Right atrium auricular region (tissue), 2 donors: ENCODE measurements at places on chromosomes 12 and 14. TPM values are rescaled to one million over a fixed set of nuclear protein-coding genes. Genes with fewer than 3 reads are reported as not detected.

DNA sequence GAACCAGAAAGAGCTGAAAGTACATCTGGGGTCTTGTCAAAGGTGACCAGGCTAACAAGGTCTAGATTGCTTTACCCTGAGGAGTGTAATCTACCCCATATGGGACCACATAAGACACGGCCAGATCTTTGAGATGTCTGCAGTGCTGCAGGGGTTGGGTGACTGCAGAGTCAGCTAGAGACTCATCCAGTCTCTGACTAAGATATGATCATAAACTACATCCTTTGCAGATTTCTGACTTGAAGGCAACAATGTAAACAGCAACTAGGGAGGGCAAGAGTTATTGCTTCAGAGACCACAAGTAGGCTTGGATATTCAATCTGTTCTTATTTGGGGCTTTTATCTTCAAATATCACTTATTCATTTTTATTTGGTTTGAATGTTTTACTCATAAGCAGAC is 1080.5 kb upstream of the FOXG1 start:
- no peak for DNase-seq

The SIX4 gene
- 3.3 TPM for total RNA-seq

DNA sequence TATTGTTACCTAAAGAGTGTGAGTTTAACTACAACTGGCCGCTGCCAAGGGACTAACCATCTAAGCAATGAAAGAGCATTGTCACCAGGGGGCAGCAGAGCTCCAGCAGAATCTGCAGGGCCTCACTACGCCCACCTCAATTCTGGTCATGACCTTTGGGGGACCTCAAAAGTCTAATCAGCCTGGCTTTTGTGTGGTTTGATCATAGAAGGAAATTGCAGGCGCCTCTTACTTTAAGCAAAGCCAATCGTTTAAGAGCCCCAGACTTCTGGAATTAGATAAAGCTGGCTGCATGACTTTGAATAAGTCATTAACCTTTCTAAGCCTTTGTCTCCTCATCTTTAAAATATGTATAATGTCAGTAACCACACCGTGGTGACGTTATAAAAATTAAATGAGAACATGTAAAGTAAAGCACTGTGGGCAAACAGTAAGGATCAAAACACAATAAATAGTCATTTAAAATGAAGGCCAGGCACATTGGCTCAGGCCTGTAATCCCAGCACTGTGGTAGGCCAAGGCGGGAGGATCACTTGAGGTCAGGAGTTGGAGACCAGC is 58.6 kb downstream of the TBX3 start:
- DNase-seq, result no peak

The TPH2 gene
- total RNA-seq, result not detected

DNA sequence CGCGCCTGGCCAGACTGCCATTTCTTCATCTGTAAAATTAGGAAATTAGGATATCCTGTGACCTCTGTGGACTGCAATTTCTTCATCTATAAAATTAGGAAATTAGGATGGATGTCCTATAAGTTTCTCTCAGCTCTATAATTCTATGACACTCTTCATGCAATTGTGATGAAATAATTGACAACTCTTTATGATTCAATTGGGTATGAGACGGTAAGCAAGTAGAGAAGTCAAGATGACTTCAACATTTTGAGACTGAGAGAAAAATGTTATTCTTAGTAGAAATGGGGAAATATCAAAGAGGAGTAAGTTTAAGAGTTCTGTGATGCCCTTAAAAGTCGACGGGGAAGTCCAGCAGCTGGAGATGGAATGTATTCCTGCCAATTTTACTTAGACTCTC is 12.0 kb downstream of the KIAA0586 start:
- no peak for DNase-seq

DNA sequence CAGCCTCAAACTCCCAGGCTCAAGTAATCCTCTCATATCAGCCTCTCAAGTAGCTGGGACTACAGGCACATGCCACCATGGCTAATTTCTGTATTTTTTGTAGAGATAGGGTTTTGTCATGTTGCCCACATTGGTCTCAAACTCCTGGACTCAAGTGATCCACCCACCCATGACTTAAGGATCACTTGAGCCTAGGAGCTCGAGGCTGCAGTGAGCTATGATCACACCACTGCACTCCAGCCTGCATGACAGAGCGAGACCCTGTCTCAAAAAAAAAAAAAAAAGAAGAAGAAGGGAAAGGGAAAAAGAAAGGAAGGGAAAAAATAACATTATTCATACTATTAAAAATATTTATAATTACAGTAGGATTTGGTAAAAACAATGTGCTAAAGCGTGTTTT is 19.2 kb downstream of the EPS8 start:
- DNase-seq, result no peak

DNA sequence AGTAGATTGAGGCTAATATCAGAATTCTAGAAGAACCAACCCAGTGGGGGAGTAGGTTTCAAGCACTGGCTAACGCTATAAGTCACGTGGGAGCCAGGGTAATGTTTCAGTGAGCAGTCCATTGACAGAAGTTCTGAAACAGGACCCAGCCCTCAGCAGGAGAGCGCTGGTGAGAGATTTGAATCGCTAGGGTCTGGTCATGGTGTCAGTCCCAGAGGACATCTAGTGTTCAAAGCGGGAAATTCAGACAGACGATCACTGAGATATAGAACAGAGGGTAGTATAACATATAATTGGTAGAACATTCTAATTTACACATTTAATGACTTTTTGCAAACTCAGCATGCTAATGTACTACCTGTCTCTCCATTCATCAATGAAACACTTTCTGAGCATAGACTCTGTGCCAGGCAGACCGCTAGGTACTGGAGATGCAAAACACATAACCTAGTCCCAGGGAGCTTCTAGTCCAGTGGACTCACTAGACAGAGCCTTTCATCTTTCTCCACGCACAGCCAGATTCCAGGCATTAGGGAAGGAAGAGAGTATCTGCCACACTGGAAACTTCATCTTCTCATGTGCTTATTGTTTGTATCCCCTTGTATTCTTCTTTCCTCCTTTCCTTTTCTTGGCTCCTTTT is 35.4 kb upstream of the RNASE3 start:
- DNase-seq, result peak; percentile 75

The MIA2 gene
- 34.2 TPM for total RNA-seq

The SOX5 gene
- total RNA-seq, result 3.9 TPM

- DNase-seq, result no peak
These were observed 80.1 kb downstream of the CEP83 start for GRCh38 chr12:94379479-94380113.

DNA sequence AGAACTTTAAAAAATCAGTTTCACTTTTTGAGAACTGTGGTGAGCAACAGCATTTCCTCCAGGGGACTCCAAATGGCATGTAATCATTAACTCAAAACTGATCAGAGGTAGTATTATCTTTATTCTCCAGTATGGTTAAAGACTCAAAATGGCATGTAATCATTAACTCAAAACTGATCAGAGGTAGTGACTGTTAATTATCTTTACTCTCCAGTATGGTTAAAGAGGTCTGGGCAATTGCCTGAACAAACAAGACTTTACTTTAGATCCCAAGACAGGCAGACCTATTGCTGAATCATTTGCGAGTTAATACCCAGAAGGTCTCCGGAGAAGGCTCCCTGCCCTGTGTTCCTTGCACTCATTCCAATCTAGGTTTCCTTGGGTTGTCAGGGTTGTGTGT is 6.6 kb upstream of the ACADS start:
- DNase-seq, result no peak

DNA sequence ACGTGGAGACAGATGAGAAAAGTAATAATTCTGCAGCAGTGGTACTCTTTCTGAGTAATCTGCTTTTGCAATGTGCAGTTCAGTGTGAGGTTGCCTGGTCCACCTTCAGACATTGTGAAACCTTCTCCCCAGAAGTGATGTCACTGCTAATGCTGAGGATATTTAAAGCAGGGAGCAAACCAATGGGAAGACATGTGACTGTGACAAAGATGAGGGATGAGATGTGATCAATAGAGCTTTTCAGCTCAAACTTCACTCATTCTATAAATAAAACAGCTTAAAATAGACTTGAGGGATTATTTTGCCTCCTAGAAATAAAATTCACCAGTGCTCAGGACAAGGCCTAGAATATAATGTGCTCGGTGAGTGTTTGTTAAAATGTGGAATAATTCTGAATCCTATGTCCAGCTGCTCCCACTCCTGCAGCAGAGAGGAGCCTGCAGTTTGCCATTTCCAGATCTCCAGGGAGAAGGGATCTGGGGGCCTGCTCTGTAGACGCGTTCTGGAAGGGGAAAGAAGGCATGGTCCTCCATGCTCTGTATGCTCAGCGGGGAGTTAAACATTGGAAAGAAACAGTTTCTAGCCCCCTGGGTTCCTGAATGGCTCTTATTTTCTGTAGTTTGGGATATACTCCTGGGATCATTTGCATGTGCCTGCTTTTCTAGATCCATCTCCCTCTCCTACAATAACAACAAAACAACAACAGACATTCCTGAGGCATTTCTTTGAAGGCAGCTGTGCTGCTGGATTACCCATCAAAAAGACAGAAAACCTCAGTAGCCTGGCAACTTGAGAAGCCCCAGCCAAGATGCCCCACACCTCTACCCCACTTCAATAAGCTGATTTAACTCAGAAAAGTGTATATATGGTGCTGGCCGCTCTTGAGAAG is 8.9 kb downstream of the SLC7A8 start:
- no peak for DNase-seq

The PTHLH gene
- 0.63 TPM for total RNA-seq

DNA sequence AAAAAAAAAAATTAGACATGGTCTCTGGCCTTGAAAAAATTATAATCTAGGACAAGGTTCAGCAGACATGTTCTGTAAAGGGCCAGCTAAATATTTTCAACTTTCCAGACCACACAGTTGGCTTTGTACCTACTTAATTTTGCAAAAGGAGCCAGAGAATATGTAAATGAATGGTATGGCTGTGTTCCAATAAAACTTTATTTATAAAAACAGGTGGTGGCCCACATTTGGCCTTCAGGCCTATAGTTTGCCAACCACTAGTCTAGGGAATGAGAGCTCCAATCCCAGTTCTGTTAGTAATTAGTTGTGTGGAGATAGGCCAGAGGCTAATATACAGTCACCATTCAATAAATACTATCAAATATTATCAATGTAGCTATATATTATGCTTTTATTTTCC is 29.3 kb upstream of the PWP1 start:
- DNase-seq, result no peak

DNA sequence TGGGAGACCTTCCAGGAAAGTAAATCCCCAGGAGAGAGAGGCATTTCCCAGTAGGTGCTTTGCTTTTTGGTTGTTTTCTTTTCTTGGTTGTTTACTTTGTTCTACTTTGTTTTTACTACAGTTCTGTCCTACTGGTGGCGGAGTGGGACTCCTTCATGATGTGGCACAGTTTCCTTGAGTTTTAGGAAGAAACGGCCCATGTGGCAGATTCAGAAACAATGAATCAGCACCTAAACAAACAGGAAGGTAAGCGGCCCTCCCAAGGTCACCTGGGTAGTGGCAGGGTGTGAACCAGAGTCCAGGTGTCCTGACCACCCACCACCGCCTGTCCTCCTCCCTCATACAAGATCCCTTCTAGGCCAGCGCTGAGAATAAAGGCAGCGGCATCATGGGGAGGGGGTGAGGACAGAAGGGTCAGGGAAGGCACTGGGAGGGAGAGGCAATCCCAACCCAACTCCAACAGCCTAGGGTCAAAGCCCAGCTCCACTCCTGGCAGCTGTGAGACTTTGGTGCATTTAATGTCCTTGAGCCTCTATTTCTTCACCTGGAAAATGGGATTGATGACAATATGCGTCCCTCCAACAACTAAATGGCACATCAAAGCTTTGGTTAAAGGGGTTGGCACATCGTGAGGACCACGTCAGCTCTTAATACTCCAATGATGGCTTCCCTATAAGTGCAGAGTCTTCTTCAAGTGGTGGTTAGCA is 111.5 kb upstream of the BCL2L14 start:
- DNase-seq, result no peak

- no peak for DNase-seq
These were observed 2.6 kb downstream of the RASSF9 start for GRCh38 chr12:85833579-85833978.

The IL25 gene
- not detected for total RNA-seq

The PRICKLE1 gene
- 19.7 TPM for total RNA-seq

GRCh38 chr14:105421723-105422615 is 2.3 kb downstream of the MTA1 start:
- no peak for DNase-seq

- no peak for DNase-seq
These were observed 65.5 kb downstream of the FBXO33 start for GRCh38 chr14:39366460-39367386.

- no peak for DNase-seq
These were observed 38.5 kb downstream of the LGMN start for GRCh38 chr14:92710001-92710341.
